NCI-H1092 treated with DMSO at 0.1 percent for 48 hours (cell line): ENCODE measurements at places on chromosomes 3 and 15.

GRCh38 chr15:44782516-44782915 lies 46.2 kb downstream of the TRIM69 start:
- DNase-seq: no peak

- DNase-seq: no peak
Observed at GRCh38 chr3:5087209-5087608, 34.9 kb upstream of the ARL8B start.

DNA sequence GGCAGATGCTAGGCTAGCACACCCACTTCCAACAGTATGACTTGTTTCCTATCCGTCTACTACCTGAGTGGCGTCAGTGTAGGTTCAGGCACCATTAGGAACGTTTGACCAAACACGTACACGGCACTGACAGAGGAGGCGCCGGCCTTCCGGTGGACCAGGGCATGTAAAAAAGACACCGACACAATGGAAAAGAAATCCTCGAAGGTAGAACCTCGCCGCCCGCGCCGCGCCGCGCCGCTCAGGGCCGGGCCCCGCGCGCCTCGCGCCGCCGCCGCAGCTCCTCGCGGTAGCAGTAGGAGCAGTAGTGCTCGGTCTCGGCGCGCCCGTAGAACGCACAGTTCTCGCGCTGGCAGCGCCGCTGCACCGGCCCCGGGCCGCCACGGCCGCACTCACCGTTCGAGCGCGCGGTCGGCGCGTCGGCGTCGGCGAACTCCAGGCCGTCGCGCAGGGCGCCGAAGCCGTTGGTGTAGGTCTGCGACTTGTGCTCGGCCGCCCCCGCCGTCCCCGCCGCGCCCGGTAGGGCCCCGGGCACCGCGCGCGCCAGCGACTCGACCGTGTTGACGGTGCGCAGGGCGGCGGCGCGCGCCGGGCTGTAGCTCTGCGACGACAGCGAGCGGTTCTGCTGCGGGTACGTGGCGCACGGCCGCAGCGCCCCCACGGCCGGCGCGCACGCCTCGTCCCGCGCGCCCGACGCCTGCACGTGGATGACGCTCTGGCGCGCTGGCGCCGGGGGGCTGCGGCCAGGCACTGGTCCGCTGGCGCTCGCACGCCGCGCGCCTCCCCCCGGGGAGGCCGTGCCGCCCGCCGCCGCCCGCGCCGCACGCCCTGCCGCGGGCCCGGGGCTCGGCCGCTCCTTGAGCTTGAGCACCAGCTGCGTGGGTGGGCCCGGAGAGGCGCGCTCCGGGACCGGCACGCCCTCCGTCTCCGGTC lies 156.7 kb downstream of the KLF13 start:
- DNase-seq: no peak

GRCh38 chr3:15439476-15439875 lies 12.1 kb downstream of the EAF1 start:
- no peak for DNase-seq

- DNase-seq: peak; percentile 11
Observed at GRCh38 chr3:50807266-50807665, 132.5 kb downstream of the DOCK3 start.

DNA sequence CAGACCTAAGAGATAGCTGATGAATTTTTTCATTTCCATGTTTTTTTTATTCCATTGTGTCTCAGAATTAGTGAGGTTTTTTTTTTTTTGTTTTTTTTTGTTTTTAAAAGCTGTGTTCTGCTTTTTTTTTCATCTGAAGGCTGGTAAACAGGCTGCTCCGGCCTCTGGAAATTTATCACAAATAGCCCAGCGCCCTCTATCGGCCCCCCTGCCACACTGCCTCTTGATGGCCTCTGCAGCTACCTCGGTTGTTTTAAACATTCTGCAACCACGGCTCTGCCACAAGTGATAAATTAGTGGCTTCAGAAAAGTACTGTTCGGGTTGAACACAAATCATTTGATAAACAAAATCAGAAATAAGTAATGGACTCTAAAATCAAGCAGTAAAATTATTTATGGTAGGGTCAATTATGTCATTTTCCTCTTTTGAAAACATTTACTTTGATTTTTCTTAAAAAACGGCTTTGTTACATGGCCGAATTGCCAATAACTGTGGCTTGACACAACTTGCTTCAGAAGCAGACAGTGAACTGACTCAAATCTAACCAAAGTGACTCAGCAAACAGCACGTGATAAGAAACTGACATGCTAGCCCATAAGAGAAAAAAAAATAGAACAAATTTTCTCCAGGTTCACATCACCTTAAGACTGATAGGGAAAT lies 87.8 kb downstream of the RSL24D1 start:
- DNase-seq: peak; percentile 34

DNA sequence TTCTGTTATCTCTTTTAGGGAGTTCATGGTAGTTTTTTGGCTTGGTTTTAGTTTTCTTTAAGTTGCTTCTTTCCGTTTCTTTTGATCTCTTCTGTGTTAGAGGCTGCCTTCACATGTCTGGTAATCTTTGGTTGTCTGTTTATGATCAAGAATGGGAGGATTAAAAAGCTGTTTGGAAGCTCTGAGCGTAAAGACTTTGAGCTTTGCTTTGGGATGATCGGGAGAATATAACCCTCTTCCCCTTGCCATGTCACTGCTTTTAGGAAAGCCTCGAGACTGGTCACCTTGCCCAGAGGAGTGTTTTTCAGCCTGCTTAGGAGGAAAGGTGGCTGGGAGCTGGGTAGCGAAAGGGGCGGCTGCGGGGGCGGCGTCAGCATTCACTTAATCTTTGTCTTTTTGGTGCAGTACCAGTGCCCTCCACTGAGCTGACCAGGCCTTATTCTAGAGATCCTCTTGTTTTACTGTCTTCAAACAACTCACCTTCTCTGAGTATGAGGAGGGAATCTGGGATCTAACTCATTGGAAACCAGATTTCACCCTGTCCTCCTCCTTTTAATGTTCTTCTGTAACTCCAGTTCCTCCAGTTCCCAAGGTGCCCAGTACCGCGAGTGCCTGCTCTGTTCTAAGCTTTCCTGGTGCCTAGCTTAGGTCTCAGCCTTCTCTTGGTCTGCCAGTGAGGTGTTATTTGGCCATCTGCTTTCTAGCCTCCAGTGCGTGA lies 15.5 kb downstream of the TATDN2 start:
- DNase-seq: no peak

- DNase-seq: peak; percentile 84
Observed at GRCh38 chr3:43883729-43884396, 193.1 kb downstream of the ABHD5 start.

GRCh38 chr3:67654844-67655177 lies 399 bp upstream of the SUCLG2 start:
- no peak for DNase-seq

DNA sequence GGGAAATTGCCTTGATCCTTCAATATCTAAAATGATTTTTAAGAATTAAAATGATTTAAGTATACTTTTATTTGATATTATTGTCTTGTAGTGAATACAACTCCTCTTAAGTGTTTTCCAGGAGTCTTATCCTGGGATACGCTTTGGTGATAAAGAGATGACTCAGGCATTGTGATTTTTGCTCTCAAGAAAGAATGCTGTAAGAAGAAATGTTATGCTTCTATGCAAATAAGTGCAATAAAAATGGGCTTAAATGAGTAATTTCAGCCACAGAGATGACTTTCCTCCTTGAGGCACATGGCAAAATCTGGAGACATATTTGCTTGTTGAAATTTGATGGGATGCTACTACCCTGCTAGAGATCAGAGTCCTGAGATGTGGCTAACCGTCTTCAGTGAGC lies 358.6 kb upstream of the BCHE start:
- DNase-seq: no peak

DNA sequence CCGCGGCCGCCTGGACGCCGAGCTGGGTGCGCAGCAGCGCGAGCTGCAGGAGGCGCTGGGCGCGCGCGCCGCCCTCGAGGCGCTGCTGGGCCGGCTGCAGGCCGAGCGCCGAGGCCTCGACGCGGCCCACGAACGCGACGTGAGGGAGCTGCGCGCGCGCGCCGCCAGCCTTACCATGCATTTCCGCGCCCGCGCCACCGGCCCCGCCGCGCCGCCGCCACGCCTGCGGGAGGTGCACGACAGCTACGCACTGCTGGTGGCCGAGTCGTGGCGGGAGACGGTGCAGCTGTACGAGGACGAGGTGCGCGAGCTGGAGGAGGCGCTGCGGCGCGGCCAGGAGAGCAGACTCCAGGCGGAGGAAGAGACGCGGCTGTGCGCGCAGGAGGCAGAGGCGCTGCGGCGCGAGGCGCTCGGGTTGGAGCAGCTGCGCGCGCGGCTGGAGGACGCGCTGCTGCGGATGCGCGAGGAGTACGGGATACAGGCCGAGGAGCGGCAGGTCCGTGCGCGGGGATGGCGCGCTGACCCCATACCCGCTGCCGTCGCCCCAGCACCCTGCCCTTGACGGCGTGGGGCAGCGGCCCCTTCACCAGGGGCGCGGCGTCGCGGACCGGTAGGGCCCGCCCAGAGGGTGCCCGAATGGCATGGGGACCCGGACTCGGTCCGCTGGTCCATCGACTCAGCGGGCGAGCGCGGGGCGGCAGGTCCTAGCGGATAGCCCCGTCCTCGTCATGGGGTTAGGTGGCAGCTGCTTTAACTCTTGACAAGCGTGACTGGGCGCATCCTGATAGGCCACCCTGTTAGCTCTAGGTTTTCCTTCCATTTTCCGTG lies 848 bp downstream of the SYNM start:
- peak; percentile 51 for DNase-seq

DNA sequence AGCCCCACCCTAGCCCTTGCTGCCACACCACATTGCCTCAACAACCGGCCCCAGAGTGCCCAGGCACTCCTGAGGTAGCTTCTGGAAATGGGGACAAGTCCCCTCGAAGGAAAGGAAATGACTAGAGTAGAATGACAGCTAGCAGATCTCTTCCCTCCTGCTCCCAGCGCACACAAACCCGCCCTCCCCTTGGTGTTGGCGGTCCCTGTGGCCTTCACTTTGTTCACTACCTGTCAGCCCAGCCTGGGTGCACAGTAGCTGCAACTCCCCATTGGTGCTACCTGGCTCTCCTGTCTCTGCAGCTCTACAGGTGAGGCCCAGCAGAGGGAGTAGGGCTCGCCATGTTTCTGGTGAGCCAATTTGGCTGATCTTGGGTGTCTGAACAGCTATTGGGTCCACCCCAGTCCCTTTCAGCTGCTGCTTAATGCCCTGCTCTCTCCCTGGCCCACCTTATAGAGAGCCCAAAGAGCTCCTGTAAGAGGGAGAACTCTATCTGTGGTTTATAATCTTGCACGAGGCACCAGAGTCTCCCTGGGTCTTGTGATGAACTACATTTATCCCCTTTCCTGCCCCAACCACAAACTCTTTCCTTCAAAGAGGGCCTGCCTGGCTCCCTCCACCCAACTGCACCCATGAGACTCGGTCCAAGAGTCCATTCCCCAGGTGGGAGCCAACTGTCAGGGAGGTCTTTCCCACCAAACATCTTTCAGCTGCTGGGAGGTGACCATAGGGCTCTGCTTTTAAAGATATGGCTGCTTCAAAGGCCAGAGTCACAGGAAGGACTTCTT lies 39.1 kb downstream of the MESD start:
- no peak for DNase-seq

DNA sequence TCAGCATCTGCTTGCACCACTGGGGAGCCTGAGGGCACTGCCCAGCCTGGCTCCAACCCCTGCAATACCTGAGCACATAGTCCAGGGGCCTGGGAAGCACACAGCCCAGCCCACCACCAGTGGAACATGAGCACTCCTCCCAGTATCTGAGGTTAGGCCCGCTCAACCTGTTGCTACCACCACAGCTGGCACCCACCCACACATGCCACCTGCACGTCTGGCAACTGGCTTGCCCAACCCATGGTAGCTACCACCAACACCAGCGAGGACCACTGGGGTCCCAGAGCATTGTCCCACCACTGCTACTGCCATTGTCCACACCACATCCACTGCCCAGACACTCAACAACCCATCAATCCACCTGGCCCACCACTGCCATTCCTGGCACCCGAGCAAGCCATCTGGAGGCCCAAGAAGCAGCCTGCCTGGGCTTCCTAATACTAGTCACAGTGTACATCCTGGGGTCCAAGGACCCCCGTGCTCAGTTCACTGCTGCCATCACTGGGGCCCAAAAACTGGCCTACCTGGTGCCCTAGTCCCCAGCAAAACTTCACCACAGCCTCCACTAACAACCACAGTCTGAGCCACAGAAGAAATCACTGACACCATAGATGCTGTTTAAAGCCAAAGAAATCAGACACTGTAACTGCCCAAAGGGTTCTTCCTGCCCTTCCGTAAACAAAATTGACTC lies 62.1 kb upstream of the TBC1D23 start:
- no peak for DNase-seq

GRCh38 chr15:91649016-91649415 lies 204.5 kb upstream of the SLCO3A1 start:
- no peak for DNase-seq

DNA sequence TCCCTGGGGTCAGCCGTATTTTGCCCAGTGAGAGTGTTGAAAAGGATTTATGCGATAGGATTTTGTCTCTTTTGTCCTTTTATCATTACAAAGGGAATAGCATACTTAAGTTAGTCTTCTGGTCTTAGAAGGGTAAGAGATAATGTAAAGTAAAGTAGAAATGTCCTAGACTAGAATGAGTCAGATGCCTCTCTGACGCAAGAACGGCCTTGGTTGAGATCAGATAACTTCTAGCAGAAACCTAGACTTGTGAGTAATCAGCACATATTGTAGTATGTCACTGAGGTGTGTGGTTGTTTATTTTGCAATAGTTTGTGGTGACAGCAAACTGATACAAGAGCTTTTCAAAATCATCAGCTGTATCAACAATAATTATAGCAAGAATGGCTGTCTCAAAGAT lies 866.1 kb downstream of the NSUN3 start:
- DNase-seq: no peak

DNA sequence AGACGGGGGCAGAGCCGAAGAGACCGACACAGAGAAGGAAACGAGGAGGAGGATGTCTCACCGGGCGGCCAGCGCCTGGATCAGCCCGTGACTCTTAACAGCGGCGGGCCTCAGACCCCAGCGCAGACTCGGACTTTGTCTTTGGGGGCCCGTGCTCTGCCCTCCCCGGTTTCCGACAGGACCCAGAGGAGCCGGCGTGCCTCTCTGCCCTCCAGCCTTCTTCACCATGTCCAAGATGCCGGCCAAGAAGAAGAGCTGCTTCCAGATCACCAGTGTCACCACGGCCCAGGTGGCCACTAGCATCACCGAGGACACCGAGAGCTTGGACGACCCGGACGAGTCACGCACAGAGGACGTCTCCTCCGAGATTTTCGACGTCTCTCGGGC lies 1.0 kb downstream of the TSC22D2 start:
- no peak for DNase-seq

- no peak for DNase-seq
Observed at GRCh38 chr15:20353966-20354883, 187.4 kb downstream of the GOLGA6L6 start.

DNA sequence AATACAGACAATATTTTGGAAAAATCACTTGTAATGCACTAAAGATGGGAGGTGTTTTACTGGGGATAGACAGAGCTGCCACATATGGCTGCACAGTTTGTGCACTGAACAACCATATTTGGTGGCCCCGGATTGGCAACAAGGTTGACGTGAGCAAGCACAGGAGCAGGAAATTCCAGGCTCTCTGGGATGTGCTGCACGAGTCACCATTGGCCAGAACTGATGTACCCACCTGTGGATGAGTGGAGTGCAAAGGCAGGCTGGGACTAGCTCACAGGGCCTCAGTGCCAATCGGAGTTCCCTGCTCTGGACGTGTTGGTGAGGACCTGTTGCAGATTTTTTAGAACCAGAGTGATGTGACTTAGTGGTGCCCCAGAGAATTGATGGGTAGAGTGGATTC lies 42.0 kb upstream of the SCAANT1 start:
- no peak for DNase-seq
